ENCODE measurements at places on chromosomes 2 and 18.

DNA sequence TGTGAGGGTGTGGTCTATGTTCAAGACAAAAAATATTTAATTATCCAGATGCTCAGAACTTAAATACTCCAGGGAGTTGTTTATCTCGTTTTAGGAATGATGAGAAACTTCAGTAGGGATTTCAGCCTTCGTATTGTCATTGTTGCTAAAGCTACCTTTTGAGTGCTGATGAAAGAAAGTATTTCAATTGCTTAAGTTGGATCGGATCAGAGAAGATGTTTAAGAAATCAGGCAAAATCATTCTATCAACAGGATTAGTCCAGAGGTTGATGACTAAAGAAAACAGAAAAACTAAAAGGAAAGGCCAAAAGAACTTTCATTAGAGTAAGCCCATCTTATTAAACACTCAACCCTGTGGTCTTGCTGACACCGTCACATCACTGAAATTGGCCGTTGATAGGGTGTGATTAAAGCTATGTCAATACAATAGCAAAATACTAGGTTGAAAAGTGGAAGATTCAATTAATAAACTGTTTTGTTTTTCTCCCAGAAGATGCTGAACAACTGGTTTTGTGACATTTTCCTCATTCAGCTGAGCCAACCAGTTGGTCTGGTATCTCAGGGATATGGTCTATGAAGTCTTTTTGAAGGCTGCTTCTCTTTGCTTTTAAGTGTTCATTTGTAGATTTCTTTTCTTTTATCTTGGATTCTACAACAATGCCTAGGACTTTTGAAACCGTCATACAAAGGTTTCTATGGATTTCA, 551.7 kb downstream of the SLC4A3 start:
- no peak for DNase-seq

DNA sequence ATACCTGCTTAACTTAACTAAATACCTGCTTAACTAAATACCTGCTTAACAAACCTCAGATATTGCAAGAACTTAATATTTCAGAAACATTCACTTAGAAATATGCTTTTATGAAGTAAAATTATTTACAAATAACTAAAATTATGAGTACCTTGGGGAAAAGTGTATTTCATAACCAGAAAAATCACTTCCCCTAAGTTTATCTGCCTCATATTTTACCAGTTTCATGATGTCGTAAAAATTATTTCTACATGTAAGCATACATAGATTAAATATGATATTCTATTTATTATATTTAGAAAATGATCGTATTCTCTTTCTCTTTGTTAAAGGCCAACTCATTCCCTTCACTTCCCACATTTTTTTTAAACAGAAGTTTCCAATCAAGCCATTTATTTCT, 41.5 kb upstream of the DSC1 start:
- DNase-seq: no peak

DNA sequence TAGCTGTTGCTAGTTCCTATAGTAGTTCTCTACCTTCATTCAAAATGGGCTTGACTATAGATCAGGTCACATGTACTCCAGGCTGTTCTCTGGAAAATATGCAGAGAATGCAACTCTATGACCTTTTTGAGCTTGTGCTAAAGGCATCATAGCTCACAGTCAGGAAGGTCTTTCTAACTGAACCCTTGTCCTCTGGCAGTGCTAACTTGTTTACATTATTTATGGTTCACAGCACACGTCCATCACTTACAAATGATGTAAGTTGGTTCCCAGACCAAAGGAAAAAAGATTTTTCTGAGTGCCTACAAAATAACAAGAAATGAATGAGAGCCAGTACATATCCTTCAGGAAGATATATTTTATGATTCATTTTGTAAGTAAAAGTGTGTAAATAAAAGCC, 236.1 kb downstream of the GCA start:
- no peak for DNase-seq

DNA sequence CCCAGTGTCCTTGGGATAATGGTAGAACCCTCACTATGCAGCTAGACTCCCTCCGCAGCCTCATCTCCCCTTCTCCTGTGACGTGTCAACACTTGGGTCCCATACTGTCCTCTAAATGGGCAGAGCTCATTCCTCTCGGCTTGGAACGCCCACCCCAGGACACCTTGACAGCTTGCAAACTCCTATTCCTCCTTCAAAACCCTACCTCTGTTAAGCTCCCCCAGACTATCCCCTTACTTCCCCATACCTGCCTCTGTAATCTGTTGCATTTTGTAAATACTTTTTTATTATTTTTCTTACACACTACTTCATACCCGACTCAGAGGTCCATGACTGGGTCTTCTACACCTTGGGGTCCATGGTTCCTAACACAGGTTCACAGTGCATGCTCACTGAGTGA, 28.0 kb downstream of the STEAP3 start:
- DNase-seq: no peak

DNA sequence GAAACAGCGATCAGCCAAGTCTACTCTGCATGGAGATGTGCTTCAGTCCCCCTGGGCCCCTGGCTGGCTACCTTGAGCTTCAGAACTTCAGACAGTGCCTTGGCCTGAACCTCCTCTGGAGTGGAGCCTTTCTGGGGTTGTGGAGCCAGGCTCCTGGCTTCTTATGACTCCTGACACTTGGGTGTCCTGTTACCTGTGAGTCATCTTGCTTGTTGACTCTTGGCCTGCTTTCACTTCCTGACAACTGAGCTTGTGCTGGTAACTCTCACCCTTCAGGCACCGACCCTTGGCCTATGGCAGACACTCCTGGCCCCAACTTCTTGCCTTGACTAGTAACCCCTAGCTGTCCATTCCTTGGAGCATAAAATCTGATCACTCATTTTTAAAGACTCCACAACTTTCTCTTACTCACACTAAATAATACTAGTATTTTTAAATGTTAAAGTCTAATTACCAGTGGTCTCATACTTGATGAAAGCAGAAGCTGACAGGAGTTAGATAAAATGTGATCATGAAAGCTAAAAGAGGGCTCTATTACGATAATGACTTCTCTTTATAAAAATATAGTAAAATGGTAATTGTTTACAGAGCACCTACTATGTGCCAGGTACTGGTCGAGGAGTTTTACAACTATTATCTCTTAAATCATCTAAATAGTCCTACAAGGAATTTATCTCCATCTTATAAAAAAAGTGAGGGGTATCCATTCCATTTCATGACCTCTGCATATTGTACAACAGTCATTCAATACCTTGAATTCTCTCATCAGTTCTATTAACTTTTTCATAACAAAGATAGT, 46.3 kb upstream of the VIT start:
- peak; percentile 24 for DNase-seq

GRCh38 chr18:68234131-68234530, 480.8 kb downstream of the TMX3 start:
- DNase-seq: no peak

- no peak for DNase-seq
Measured at GRCh38 chr2:150110548-150110947, 376.9 kb downstream of the RND3 start.

DNA sequence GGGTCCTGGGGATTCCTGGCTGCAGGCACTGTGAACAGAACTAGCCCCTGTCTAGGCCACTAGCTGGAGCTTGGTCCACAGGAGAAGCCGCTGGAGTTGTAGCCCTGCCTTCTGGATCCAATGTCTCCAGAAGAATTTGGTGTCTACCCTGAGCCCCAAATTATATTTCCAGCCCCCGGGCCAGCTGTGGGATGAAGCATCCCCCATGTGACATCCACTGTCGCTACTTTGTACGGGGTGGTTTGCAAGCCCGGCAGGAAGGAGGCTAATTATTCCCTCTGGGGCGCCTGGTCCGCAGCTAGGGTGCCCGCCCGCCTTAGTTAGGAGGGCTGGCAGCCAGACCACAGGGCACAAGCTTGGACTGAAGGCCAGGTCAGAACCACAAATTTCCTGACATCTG, 106.5 kb downstream of the SMAD7 start:
- DNase-seq: no peak

DNA sequence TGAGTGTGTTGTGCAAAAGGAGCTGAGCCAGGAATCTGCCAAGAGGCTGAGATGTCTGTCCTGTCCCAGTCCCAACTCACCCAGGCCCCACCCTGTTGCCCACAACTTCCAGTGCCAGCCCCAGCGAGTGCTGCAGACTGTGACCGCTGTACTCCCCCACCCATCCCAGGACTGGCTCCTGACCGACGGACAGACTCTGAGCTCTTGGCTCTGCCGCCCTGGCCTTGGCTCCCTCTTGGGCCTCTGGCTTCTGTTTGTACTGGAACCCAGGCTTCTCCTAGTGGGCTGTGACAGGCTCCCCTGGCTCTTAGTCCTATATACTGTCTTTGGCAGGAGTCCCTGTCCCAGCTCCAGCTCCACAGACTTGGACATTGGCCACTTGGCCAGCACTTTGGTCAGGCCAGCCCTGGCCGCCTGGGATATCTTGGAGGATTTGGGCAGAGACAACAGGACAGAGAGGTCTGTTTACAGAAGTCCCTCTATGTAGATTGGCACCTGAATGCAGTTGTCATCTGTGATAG, 41.1 kb downstream of the ACOXL start:
- no peak for DNase-seq

GRCh38 chr18:12029786-12030584, 48.7 kb downstream of the IMPA2 start:
- DNase-seq: no peak

- no peak for DNase-seq
Measured at GRCh38 chr18:67308819-67309218, 207.7 kb downstream of the DSEL start.

- no peak for DNase-seq
Measured at GRCh38 chr18:63022429-63023022, 297.0 kb downstream of the BCL2 start.

DNA sequence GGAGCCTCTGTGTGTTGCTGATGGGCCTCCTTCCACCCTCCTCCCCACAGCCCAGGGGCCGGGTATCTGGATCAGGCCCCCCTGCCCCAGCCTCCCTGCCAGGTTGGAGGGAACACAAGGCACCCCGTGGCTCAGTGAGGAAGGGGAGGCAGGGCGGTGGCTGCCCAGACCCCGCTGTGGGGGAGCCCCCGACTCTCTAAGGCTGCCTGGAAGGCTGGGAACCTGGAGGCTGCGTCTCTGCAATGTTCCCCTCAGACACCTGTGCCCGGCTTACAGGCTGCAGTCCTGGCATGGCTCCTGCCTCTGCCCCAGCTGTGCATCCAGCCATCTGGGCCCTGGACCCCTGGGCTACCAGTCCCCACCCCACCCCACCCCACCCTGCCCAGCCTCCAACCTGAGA, 438 bp upstream of the MAB21L4 start:
- DNase-seq: no peak

DNA sequence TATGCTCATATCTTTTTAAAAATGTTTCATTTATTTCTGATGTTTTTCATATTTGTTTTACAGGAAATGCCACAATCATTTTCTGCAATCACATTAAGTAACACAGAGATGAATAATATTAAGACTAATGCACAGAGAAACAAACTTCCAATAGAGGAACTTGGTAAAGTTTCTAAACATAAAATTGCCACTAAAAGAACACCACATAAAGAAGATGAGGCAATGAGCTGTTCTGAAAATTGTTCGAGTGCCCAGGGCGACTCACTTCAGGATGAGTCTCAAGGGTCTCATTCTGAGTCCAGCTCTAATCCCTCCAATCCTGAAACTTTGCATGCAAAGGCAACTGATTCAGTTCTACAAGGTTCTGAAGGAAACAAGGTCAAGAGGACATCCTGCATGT, 70.4 kb downstream of the APLF start:
- peak; percentile 85 for DNase-seq

- no peak for DNase-seq
Measured at GRCh38 chr2:21328177-21328576, 204.4 kb downstream of the TDRD15 start.

- peak; percentile 82 for DNase-seq
Measured at GRCh38 chr2:113056521-113056920, 2.5 kb upstream of the IL36RN start.

GRCh38 chr2:159863526-159864160, 65.6 kb upstream of the CD302 start:
- DNase-seq: peak; percentile 40

DNA sequence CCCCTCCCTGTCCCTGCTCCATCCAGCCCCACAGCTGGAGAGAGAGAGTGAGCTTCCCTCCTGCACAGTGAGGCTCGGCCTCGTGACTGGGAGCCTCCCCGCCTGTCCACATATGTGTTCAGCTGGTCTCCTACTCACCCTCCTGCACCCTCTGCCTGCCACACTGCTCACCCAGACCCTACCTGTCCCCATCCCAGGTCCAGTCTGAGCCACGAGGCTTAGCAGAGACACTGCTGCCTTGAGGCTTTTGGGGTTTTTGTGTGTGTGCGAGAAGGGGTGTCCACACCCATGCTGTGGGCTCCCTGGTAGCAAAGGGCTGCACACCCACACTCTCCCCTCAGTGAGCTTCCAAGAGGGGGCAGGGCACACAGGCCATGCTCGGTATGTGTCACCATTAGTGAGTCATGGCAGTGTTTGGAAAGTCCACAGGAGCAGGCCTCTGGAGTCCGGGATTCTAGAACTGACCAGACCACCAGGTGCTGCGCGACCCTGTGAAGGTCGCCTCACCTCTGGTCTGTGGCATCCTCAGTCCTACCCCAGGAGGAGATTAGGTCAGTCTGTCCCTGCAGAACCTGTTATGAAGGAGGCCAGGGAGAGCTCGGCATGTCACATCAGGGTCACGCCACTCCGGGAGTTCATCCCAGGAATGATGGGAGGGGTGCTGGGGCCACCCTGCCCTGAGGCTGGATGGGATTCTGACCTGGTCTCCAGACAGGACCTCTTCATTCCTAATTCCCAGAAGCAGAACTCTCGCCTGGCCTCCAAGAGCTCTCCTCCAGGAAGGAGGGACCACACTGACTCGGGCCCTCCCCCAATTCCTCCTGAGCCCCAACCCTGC, 39.9 kb upstream of the SMAD7 start:
- DNase-seq: peak; percentile 78

DNA sequence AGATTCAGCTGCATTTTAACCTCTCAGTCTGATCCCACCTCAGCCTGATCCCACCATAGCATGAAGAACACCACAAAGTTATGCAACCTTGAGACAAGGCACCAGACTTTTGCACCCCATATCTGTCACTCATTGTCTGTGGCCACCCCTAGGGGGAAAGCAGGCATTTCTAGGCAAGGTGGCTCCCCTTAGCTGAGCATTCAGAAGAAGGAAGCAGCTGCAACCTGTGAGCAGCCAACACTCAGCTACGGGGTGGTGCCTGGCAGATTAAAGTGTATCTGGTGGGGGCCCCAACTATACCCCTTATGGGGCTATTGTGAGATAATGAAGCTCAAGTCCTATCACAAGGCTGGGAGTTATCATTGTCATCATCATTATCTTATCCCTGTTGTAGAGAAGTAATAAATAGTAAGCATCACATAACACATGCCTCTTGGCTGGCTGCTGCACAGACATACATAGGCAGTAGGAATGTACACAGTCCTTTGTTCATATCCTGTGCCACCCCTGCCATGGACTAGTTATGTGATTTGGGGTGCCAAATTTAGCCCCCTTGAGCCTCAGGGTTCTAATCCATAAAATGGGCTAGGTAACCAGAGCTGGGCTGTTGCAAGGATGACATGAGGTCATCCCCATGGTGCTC, 20.6 kb upstream of the TMEM163 start:
- DNase-seq: no peak

- no peak for DNase-seq
Measured at GRCh38 chr2:121796239-121796638, 40.8 kb downstream of the TSN start.

Measured in inflammatory macrophage (primary cell).